ENCODE measurements at places on chromosomes 1 and 21.

DNA sequence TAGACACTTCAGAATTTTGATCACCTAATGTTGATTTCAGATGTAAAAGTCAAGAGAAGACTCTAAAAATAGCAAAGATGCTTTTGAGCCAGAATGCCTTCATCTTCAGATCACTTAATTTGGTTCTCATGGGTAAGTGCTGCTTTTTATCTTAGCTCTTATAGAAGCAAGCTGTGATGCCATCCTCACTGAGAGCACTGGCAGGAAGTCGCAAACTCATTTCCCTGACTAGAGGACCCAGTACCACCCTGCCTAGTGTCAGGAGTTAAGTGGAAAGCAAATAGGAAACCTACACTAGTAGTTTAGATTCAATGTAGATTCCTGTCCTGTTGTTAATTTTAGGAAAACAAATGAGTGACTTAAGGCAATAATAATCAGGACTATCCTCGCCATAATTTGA, 12.1 kb downstream of the IFNAR2 start:
- DNase-seq, result no peak

DNA sequence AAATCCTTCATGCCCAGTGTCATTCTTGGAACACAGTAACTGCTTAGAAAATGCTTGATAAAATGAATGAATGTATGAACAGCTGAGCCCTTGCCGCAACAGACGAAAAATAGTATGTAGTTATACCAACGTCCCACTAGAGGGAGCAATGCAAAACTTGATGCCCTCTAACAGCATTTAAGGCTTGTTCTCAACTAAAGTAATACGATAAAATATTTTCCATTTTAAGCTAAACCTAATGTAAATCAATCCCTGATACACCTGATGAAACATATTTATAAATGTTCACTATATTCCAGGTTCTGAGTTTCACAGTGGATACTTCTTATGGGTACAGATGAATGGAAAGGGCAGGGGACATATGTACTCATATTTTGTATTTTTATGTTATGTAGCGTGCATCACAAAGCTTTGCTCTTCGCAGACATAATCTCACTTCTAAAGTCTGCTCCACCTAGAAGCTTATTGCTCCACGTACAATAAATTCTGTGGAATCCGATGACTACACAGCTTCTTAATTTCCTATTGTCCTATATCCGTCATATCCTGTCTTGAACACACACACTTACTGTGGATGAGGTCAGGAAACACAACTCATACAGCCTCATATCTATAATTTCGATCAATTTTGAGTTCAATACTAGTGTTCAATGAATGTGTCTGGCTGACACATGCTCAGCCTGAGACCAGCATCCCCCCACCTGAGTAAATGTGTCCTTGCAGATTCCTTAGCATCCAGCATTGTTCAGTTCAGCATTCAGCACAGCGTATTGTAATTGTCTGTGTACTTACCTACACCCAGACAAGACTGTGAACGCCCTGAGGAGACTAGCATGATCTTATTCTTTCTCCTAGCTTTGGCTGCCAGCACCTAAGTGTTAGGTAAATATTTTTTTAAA, 4.4 kb upstream of the UTP25 start:
- DNase-seq, result peak; percentile 94

GRCh38 chr1:101733340-101733739, 263.4 kb downstream of the OLFM3 start:
- no peak for DNase-seq

DNA sequence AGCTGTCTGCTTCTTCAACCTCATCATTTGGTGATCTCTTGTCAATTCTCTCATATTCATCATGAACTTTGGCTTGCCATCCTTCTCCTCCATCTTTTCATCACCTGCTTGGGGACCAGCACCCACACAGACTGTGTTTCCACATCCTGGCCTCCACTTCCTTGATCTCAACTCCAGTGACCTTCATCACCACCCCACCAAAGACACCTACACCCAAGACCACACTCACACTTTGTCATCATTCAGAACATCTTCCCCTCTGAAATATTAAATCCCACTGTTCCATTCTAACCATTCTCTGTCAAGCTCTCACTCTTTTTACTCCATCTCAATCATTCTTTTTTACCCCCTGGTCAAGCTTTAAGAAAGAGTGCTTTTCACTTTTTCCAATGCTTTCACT, 115.5 kb upstream of the VAV3 start:
- DNase-seq, result no peak

DNA sequence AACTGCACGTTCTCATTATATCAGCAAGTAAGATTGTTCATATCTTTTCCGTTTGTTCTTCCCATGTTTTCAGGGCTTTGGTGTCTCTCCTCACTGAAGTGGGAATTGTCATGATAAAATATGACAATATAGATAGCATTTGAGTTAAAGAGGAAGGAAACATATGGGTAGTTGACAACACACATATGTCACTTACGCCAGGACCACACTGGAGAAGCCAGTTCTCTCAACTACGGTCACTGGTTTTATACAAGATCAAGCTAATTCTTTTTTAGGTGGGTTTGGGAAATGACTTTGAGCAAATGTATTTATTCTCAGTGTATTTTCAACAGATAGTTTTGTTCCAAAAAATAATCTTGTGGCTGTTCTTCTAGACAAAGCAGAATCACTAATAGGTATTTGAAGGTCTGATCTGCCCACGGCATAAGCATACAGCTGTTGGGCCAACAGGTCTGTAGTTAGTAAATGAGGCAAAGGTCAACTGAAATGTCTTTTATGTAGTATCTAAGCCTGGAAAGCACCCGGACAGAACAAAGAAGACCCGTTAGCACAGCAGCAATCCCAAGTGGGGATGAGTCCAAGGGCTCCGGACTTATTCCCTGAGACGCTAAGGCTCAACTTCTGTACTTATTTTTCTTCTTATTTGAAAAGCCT, 433.6 kb upstream of the ZP4 start:
- no peak for DNase-seq

DNA sequence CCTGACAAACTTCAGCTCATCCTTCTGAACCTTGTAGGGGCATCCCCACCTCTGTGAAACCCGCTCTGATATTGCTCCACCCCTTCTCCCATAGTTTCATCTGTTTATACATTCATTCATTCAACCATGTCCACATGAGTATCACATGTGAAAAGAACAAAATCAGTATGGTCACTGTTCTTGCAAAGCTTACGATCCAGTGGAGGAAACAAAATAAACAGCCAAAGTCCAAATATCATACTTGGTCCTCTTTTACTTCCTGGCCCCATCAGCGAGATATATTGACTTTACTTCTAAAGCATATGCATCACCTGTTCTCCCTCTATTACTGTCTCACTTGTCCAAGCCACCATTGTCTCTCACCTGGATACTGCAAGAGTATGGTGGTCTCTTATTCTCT, 35.6 kb downstream of the C8A start:
- DNase-seq, result no peak

GRCh38 chr1:156194300-156194652, 372 bp downstream of the SLC25A44 start:
- no peak for DNase-seq

- no peak for DNase-seq
These were observed 26.2 kb upstream of the FCER1A start for GRCh38 chr1:159275891-159276290.

GRCh38 chr1:65027666-65028358, 61.5 kb upstream of the JAK1 start:
- no peak for DNase-seq

DNA sequence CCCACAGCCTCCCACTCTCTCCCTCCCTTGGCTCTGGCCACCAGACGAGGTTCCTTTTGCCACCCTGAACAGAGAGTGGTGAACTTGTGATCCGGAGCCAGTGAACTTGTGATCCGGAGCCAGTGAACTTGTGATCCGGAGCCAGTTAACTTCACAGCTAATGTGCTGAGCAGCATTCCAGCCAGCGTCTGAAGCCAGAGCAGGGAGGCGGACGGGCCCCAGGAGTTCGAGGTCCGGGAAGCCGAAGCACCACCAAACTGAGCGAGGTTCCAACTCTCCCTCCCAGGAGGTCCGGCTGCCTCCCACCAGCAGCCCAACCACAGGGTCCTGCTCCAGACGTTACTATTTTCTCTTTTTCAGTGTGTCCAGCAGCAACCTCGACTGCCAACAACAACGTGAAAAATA, 85.8 kb downstream of the SYF2 start:
- no peak for DNase-seq

GRCh38 chr21:36419996-36420395, 34.8 kb downstream of the CHAF1B start:
- DNase-seq, result peak; percentile 75

DNA sequence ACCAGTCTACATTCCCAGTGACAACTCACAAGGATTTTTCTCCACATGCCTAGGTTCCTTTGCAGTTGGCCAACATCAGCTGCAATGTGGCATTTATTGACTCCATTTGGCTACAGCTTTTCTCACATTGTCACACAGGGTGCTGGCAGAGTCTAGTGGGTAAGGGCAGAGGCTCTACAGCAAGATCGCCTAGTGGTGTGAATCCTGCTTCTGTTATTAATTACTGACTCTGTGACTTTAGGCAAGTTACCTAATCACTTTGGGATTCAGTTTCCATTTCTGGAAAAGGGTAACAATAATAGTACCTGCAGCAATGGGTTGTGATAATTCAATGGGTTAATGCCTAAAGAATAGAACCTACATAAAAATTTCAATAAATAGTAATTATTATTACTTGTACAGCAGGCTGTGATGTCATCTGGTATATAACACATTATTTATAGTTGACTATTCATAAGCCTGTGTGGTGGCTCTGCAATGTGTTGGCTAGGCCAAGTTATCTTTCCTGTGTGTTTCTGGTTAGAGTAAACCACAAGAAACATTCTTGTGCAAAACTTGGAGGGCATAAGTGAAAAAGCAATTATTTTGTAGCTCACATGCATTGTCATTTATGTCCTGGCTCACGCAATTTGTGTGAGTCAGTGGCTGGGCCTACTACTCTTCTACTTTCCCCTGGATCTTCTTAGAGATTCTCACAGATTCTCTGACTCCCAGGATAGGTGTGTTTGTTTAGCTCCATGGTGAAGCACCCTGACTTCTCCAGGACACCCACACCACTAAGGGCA, 59.5 kb downstream of the PTGS2 start:
- DNase-seq, result no peak
